ENCODE measurements at places on chromosomes 1 and 21.

DNA sequence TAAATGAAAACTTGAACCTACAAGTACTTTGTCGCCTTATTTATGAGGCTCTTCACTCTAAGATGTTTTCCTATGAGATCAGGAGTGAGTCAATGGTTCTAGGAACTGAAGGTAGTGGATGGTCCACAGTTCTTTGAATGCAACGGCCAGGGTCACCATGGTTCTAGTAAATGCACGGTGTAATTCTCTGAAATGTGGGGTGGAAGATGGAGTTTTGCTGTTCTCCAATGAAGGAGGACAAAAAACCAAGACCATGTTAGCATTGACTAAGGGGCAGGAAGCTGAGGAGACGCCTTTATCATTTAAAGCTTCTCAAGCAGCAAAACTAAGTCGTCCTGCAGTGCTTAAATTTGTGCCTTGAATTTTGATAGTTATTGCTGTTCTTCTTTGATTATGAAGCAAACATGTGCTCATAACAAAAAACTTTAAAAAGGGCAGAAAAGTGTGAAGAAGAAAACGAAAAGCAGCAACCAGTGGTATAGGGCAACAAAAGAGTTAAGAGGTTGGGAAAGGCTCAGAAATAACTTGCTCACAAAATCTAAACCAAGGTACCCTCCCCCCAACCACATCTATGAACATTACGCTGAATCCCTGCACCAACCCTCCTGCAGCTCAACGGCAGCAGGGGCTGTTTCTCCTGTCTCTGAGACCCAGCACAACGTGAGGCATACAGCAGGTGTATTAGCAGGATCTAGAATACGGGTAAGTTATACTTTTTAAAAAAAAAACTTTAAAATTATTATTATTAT, 85.0 kb downstream of the MRPL37 start:
- DNase-seq = no peak

DNA sequence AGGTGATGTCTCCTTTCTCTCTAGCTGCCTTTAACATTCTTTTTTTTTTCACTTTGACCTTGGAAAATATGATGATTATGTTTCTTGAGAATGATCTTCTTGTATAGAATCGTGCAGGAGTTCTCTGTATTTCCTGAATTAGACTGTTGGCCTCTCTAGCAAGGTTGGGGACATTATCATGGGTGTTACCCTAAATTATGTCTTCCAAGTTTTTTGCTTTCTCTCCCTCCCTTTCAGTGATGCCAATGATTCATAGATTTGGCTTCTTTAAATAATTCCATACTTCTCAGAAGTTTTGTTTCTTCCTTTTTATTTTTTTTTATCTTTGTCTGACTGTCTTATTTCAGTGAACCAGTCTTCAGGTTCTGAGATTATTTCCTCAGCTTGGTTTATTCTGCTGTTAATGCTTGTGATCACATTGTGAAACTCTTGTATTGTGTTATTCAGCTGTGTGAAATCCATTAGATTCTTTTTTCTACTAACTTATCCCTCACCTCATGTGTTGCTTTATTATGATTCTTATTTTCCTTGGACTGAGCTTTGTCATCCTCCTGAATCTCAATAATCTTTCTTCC, 268.4 kb upstream of the NRIP1 start:
- DNase-seq = no peak

GRCh38 chr1:183693521-183693920, 40.4 kb upstream of the APOBEC4 start:
- no peak for DNase-seq

GRCh38 chr1:243792891-243793290, 57.2 kb downstream of the AKT3 start:
- no peak for DNase-seq

GRCh38 chr1:79629414-79629813, 622.9 kb upstream of the ADGRL4 start:
- no peak for DNase-seq

DNA sequence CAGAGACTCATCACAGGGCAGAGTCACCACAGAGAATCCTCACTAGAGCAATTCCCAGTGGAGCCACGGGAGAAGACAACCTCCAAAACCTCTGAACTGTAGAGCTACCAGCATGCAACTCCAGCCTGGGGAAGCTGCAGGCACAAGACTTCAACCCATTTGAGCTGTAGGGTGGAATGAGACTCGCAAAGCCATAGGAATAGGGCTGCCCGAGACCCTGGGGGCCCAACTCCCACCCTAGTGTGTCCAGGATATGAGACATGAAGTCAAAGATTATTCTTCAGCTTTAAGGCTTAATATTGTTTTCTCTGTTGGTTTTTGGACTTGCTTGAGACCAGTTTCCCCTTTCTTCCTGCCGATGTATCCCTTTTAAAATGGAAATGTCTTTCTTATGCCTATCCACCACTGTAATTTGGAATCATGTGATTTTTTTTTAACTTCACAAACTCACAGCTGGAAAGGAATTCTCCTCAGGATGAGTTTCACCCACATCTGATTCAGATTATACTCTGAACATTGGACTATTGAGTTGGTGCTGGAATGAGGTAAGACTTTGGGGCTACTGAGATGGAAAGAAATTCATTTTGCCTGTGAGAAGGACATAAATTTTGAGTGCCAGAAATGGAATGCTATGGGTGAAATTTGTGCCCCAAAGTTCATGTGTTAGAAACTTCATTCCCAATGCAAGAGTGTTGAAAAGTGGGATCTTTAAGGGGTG, 59.6 kb upstream of the ST6GALNAC5 start:
- DNase-seq = no peak

GRCh38 chr21:45986316-45987051, 4.9 kb downstream of the COL6A1 start:
- DNase-seq = no peak

DNA sequence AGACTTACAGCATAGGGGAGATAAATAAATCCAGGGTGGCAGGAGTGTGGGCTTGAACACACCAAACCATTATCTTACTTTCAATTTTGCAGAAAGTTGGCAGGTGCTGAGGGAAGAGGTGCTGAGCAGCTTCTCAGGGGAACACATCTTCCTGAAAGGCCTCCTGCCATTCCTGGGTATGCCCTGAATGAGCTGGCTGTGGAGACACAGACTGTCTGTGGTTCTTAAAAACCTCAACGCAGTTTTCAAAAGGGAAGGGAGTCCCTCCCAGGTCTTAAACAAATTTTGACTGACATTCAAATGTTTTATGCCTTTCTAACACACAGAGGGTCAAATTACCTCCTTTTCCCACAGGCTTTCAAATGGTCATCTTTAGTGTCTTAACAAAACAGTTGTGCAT, 166.9 kb downstream of the TNFSF18 start:
- no peak for DNase-seq

DNA sequence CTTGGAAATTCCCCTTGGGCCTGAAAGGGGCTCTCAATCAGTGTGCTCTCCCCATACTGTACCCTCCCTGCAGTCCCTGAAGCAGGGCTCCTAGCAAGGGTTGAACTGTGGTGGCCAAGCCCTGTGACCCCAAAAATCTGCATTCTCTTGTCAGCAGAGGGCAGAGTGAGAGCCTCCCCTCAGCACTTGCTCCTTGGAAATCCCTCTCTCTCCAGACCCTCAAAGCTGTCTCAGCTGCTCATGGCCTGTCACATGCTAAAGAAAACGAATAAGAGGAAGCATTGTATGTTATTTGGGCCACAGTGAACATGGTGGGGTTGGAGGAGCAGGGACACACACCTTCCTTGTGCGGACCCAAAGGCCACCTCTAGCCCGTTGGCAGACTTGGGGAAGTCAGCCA, 47.2 kb upstream of the SYNC start:
- no peak for DNase-seq

- DNase-seq = no peak
Measured at GRCh38 chr1:182119631-182120030, 58.1 kb upstream of the ZNF648 start.

DNA sequence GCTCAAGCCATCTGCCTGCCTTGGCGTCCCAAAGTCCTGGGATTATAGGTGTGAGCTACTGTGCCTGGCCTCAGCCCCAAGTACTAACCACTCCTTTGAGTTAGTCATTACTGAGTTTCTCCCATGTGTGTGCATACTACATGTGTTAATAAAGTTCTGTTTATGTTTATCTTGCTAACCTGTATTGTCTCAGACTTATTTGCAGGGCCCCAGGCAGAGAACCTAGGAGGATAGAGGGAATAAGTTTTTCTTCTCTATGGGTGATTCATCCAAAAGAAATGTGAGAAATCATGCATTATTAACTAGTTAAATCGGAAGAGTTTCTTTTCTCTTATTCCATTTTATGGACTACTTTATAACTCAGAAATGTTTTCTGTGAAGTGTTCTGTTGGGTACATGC, 203.9 kb upstream of the CACYBP start:
- peak; percentile 79 for DNase-seq

All from astrocyte of the hippocampus (primary cell).